ENCODE measurements at places on chromosomes 2 and 18. TPM values are rescaled to one million over a fixed set of nuclear protein-coding genes. Genes with fewer than 3 reads are reported as not detected.

DNA sequence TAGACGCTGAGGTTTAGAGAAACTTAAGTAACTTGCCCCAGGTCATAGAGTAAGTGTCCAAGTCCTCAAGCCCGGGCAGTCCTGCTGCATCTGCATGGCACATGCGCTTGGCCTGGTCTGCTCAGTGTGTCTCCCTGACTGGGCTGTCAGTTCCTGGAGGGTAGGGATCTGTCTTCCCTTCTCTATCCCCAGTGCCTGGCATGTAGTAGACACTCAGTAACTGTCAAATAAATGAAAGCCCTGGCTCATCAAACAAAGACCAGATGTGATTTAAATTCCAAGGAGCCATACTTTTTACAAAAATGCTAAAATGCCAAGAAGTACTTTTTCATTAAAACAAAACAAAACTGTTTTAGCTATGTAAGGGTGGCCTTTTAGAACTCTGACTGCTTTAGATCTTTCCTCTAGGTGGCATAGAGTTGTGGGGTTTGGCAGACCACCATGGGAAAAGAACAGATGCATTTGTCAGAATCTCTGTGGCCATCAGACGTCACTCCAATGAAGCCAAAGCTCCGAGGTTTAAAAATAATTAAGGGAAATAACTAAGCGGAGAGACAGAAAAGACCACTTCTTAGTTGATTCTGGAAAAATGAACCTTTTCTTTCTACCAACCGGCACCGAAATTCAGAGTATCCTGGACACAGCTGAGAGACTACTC lies 34.0 kb downstream of the EPAS1 start:
- DNase-seq = no peak

- DNase-seq = no peak
These were observed 36.0 kb upstream of the TANK start for GRCh38 chr2:161124201-161124600.

- peak; percentile 50 for DNase-seq
These were observed 468.2 kb upstream of the HS6ST1 start for GRCh38 chr2:128786741-128787478.

GRCh38 chr2:149365931-149366583 lies 35.7 kb downstream of the LYPD6 start:
- DNase-seq = no peak

DNA sequence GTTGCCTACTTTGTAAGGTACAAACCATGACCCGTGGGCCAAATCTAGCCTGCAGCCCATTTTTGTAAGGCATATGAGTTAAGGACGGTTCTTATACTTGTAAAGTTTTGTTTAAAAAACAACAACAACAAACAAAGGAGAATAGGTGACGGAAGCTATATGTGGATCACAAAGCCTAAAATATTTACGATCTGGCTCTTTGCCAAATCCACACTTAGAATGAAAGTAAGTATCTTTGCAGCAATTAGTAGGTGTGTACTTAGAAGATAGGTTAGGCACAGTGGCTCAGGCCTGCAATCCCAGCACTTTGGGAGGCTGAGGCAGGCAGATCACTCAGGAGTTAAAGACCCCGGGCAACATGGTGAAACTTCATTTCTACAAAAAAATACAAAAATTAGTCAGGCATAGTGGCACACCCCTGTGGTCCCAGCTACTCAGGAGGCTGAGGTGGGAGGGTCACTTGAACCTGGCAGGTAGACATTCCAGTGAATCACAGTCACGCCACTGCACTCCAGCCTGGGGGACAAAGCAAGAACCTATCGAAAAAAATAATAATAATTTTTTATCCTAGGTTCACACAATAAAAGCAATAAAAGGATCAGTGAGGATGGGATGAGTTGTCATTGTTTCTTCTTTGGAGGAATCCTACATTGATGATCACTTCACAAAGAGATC lies 57.8 kb upstream of the CTAGE1 start:
- no peak for DNase-seq

DNA sequence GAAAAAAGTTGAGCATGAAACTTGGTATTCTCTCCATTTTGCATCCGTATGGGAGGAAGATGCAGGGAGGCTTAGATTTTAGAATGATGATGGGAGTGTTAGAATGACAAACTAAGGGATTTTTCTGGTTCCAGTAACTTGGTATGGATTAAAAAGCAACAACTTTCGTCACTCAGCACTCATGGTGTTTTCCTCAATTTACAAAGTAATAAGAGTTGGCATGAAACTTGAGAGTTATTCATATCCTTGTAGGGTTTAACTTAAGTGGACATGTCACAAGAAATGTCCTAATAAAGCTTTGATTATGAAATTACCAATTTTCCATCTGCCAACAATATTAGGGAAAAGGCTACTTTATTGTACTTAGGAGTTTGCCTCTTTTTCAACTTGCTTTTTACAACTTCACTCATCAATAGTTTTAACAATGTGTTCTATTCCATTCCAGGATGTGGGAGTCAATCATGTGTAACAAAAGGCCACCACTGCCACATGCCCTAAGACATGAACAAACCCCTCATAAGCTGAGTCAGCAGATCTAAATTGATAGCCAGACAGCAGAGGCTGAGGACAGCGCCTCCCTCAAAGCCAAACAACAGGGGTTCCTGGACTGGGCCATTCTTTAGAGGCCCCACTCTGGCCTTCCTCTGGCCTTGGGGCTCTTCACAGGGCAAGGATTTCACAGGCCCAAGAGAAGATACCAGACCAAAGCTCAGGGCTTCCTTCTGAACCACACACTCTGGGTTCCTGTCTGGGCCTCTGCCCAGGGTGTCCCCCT lies 265.8 kb downstream of the TNS1 start:
- DNase-seq = no peak

DNA sequence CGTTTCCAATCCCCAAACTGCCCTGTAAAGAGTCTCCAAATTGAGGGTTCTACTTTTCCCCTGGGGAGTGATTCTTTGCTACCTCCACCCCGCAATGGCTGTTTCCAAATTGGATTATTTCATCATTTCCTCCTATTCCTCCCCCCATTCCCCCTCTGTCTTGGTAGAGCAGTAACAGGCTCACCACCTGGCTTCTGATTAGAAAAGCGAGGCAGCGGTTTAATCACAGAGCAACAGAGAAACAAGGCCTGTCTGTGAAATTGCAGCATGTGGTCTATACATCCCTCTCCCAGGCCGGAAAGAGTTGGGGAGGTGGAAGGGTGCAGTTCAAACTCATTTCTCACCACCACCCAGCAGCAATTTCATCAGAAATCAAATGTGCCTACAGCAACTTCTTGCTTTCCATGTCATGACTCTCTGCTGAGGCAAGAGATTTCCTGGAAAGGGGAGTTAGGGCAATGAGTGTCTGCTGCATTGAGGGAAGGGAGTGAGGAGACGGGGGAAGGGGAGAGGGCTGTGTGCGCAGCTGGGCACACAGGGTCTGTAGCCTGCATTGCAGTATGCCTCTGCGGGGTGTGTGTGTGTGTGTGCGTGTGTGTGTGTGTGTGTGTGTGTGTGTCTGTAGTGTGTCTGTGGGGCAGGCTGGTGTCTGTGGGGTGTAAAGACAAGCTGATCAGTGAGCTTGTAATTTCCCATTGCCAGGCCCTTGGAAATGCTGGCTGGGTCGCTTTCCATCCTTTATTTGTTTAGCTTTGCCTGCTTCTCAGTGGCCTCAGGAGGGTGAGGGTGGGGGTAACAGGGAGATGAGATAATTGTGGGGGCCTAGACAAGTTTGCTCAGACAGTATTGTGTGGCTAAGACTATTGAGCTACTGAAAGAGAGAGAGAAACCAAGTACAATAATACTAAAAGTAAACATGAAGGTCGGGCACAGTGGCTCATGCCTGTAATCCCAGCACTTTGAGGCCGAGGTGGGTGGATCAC lies 13.5 kb upstream of the IGFBP2 start:
- no peak for DNase-seq

- no peak for DNase-seq
These were observed 258.9 kb upstream of the TRIB2 start for GRCh38 chr2:12457831-12458230.

GRCh38 chr2:128488434-128488833 lies 169.8 kb upstream of the HS6ST1 start:
- DNase-seq = no peak

ALPG gene
- not detected for total RNA-seq

GRCh38 chr18:39348757-39349156 lies 1783.2 kb upstream of the CELF4 start:
- DNase-seq = no peak

RBKS gene
- 3.2 TPM for total RNA-seq

DNA sequence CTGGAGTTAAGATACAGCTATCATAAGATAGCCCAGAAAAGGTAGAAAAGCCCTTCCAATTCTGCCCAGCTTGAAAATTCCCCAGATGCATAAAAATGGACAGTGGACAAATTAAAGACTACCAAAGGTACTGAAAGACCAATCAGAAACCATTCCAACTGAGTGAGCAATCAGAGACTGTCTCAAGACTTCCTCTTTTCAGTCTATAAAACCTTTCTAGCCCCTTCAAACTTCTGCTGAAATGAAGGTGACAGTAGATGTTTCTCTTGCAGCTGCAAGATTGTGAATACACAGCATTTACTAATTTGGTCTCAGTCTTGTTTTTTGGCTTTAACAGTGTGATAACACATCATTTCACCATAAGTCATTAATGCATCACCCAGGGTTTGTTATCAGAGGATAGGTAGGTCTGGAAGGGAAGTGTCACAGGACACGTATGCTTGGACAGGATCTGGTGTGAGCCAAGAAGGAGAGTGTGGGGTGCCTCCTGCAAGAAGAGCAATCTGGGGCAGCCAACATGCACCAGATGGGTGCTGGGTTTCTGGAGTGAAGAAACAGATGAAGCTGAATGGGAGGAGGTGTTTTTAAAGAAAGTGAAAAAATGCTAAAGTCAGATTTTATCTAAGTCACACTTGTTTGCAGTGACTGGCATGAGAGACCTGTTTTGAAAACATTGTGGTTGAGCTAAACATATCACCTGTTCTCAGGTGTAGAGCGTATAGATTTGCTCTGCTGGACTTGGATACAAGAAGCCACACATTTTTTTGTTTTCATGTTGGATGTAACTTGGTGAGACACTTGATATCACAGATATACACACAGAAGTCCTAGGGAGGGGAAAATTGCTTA lies 75.3 kb upstream of the DDX18 start:
- DNase-seq = no peak

- DNase-seq = peak; percentile 58
These were observed 31.2 kb upstream of the SLC66A3 start for GRCh38 chr2:11123856-11124759.

STK25 gene
- total RNA-seq = 97.3 TPM

DNA sequence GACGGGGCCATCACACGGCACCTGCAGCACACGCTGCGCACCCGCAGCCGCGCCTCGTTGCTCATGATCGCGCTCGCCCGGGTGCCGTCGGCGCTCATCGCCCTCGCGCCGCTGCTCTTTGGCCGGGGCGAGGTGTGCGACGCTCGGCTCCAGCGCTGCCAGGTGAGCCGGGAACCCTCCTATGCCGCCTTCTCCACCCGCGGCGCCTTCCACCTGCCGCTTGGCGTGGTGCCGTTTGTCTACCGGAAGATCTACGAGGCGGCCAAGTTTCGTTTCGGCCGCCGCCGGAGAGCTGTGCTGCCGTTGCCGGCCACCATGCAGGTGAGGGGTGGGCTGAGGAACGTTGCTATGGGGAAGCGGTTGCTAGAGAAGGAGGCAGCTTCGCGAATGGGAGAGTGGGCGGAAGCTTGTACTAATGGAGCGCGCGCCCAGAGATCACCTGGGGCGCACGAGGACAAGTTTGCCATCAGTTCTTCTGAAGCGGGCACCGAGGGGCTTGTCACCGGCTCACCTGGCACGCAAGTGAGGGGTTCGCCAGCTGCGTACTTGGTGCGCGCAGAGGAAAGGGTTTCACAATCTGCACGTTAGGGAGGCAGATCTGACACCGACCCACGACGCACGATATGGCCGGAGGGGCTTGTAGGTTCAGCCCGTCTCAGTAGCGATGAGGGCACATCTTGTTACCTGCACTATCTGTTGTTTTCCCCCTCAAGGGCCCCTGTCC lies 45.6 kb downstream of the DDX18 start:
- peak; percentile 79 for DNase-seq

CMPK2 gene
- 31.0 TPM for total RNA-seq

DNA sequence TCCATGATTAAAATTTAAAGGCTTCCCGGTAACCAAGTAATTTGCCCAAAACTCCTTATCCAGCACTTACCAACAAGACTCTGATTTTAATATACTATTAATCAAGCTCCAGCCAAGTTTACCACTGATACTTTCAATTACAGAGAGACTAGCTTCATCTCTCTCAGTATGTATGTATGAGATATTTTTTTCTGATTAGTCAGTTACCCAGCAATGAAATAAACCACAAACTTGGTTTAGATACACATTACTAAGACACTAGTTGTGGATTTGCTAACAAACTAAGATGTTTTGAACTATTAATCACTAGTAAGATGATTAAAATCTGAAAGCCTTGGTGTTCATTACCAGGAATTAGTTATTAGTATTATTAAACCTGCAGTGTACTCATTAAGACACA lies 1272.2 kb upstream of the ACVR2A start:
- no peak for DNase-seq
